NCI-H187 (cell line): ENCODE measurements at places on chromosomes 6 and 20.

- DNase-seq = no peak
Observed at GRCh38 chr20:40639132-40639531, 49.9 kb downstream of the MAFB start.

GRCh38 chr20:18202966-18203365, 65.3 kb downstream of the KAT14 start:
- DNase-seq = no peak

- no peak for DNase-seq
Observed at GRCh38 chr6:167122827-167123657, at the start of gene CCR6. TSS of gene CCR6 (plus strand) at chr6:167123096. CDS start at chr6:167136135, 13,039 bp downstream.

DNA sequence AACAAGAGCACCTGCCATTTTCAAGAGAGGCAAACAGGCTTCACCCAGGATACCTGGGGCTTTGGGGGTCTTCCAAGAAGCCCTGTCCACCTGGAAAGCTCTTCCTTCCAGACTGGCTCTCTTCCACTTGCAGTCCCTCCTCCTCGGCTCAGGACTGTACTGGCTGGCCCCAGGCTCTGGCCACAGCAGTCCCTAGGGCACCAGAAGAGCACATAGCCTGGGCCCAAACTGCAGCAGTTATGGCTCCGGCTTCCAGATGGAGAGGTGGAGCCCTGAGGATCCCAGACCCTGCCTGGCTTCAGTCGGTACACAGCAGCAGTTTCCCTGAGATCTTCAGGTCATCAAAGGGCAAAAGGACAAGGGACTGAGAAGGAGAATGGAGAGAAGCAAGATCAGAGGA, 1.6 kb upstream of the SLC35B2 start:
- no peak for DNase-seq

DNA sequence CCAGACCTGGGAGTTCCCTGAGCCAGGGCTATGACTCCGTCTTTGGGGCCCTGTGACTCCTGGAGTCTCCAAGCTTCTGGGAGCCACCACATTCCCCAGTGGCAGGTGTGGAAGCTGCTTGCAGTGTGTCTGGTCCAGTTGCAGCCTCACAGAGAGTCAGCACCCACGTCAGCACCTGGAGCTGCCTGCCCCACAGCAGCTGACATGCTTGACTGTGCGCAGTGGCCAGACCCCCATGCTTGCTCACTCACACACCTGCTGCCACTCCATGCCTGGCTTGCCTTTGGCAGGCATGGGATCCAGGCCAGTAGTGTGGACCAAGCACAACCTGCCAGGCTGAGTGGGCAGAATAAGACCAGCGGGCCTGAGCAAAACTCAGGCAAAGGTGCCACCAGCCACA, 31.0 kb upstream of the ASIP start:
- DNase-seq = no peak

DNA sequence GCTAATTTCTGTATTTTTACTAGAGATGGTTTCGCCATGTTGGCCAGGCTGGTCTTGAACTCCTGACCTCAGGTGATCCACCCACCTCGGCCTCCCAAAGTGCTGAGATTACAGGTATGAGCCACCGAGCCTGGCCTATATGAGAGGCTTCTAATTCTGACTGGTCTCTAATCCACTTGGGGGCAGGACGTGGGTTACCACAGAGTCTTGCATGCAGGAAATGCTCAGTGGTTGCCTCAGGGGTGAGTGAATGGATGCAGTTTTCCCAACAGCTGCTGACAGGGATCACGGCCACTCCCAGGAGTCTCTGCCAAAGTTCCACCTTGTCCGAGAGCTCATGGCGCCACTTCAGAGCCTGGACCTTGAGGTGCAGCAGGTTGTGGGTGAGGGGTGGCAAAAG, 6.4 kb upstream of the FANCE start:
- DNase-seq = no peak

DNA sequence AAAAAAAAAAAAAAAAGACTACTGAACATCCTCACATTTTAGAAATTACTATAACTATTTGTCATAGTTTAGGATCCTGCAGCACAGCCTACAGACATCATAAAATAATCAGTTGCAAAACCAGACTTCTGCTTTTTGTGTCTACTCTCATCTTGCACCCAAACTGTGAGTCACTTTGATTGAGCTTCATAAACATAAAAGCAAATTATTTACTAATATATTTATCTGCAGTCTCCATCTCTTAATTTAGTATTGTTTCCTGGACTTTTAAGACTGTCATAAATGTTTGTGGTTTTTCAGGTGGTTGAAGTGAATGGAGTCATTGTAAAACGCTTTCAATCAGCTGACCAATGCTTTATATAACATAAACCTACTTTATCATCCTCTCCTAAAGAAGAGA, 14.8 kb upstream of the CALHM6 start:
- DNase-seq = no peak

GRCh38 chr20:62286493-62287064, 16.2 kb upstream of the ADRM1 start:
- DNase-seq = no peak

DNA sequence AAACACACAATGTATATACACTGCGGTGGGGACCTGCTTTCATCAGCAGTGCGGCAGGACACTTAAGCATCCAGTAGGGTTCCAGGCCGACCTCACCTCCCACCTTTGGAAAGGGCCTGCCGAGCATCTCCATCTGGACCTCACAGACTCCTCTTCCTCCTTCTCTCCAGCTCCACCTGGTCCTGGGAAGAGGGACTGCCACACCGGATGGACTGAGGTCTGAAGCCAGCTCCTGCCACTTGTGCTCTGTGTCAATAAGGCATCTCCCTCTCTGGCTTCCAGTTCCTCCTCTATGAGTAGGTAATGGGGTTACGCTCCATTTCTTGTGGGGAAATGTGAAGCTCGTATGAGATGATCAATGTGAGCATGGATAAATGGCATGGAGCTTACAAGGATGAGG, 19.1 kb upstream of the NNAT start:
- no peak for DNase-seq

- DNase-seq = no peak
Observed at GRCh38 chr6:73929405-73929804, 233.4 kb downstream of the CD109 start.

GRCh38 chr20:33232486-33233072, 3.2 kb upstream of the BPIFA1 start:
- peak; percentile 82 for DNase-seq

GRCh38 chr6:89662659-89663223, 24.2 kb upstream of the LYRM2 start:
- DNase-seq = no peak

GRCh38 chr6:111522393-111523020, 39.5 kb upstream of the REV3L start:
- DNase-seq = no peak

GRCh38 chr20:2386516-2387179, 5.9 kb downstream of the TGM6 start:
- DNase-seq = no peak

DNA sequence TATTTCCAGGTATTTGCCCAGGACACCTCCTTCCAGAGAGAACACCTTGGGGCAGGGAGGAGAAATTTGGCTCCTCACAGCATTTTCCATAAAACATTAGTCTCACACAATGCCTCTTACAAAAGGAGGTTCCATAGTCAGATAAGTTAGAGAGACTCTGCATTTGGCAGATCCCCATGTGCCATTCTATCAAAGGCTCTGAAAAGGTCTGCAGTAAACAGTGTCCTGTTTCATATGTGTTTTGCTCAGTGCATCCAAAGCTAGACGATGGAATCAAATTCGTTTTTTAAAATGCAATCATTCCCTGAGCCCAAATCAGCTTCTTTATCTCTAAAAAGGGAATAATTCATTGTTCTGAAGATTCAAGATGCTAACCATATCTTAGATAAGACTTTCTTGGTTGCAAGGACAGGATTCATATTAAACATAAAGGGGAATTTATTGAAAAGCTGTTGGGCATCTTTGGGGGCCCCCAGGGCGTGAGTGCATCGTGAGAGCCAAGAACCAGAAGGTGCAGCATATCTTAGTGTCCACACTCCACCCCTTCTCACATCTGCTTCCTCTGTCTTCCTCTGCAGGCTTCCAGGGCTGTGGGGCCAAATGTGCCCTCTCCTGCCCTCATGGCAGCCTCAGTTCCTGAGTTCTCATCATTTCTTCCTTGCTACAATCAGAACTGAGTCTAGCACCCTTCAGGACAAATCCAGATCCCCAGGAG, 41.4 kb upstream of the MLN start:
- no peak for DNase-seq

GRCh38 chr6:106637051-106637716, 7.8 kb downstream of the QRSL1 start:
- DNase-seq = no peak

- no peak for DNase-seq
Observed at GRCh38 chr6:56032715-56033260, 157.4 kb upstream of the BMP5 start.

- DNase-seq = no peak
Observed at GRCh38 chr6:154719433-154719832, 13.8 kb upstream of the SCAF8 start.

DNA sequence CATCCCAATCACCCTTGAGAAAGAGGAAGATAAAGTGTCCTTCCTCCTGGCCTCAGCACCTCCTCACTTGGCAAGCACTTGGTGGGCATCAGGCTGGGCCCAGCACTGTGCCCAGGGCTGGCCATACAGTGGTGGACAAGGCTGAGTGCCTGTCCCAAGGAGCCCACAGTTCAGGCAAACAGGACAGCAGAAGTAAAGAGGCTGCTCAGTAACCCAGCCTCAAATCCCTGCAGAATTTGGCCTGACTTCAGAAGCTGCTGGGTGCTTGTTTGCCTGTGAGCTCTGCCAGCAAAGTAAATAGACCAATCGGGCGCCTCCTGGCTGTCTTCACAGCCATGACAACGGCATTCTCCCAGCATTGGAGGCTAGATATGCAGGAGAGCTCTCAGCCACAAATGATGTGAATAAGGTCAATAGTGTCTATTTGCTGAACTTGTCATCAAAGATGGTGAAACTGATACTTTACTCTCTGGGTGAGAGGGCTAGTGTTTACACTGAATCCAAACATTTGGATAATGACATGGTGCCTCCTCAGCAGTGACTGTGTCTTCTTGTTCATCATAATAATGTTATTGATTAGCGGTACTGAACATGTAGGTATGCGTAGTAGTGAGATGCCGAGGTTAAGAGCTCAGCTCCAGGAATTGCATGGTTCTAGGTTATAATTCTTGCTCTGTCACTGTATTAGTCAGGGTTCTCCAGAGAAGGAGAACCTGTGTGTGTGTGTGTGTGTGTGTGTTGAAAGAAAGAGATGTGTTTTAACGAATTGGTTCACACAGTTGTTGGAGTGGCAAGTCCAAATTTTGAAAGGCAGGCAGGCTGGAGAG, 36.9 kb upstream of the FANCE start:
- peak; percentile 49 for DNase-seq

DNA sequence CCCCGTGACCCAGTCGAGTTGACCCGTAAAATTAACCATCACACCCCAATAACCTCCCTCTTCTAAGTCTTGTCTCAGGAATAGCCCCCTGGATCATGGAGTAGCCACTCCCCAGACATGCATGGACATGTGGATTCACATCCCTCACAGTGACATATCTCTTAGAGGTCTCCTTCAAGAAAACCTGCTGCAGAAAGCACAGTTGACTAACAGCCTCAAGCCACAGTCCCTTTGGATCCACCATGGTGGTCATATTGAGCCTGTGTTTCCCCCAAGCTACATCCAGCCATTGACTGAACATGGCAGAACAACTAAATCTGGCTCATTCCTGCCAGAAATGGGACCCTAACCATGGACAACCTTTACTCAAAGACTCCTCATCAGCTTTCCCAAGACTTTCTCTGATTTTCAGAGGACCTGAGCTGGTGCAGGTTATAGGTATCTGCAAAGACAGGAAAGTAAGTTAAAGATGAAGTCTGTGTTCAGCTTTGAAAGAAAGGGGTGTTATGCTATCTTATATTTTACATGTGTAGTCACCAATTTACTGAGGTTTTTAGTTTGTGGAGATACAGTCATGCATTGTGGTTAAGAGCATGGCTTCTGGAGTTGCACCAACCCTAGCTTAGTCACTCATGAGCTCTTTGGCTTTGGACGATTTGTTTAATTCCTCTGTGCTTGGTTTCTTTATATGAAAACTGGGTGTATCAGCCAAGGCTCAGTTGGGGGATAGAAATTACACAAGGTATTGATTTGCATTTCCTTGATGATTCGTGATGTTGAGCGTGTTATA, 219.1 kb downstream of the MYLK4 start:
- no peak for DNase-seq

GRCh38 chr6:155495011-155495768, 39.6 kb upstream of the NOX3 start:
- no peak for DNase-seq

GRCh38 chr6:155248008-155249001, 15.5 kb upstream of the CLDN20 start:
- DNase-seq = no peak

DNA sequence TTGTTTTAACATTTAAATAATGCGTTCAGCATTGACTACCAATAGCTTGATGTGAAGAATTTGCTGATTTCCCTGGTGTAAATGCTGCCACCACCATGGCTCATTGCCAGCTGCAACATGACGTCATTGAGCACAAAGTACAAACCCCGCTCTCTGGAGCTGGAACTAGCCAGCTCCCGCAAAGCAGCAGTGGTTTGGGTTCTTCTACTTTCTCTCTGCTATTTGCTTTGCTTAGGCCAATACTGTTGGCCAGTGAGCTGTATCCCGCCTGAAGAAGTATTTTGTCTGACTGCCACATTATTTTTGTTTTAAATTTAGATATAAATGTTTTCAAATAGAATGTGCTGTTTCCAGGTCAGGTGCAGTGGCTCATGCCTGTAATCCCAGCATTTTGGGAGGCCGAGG, 47.4 kb upstream of the KIF13A start:
- no peak for DNase-seq

GRCh38 chr6:129251669-129252376, 368.9 kb downstream of the LAMA2 start:
- peak; percentile 14 for DNase-seq

DNA sequence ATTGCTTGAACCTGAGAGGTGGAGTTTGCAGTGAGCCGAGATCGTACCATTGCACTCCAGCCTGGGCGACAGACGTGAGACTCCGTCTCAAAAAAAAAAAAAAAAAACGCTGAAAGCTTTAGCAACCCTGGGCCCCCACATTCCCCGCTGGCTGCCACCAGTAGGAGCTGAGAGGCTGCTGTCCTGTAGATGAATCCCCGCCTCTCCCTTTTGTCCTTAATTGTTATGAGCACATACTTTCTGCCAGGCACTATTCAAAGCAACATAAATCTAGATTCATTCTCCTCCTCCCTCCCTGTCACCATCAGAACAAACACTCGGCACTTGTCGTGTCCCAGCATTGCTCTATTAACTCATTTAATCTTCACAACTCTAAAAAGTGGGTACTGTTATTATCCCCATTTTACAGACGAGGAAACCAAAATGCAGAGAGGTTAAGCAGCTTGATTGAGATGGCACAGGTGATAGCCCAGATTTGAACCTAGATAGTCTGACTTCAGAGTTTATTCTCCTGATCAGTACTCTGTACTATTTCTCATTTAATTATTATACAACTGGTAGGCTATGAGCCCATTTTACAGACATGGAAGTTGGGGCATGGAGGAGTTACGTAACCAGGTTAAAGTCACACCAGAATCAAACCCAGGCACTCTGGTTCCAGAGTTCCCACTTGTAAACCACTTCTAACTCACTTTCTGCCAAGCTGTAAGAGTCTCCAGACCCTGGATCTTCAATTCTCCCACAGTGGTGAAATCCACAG, 97.4 kb downstream of the EYA2 start:
- DNase-seq = no peak

GRCh38 chr20:62418709-62419487, 8.4 kb downstream of the RBBP8NL start:
- DNase-seq = no peak
